Body of pancreas (tissue), 4 donors: ENCODE measurements at places on chromosomes 11 and 22. TPM values are rescaled to one million over a fixed set of nuclear protein-coding genes. Genes with fewer than 3 reads are reported as not detected.

- DNase-seq: no peak
Observed at GRCh38 chr11:94882931-94883330, 90.4 kb downstream of the CWC15 start.

GRCh38 chr11:17894929-17895658 is 117.8 kb downstream of the SERGEF start:
- DNase-seq: no peak

- DNase-seq: no peak
Observed at GRCh38 chr11:123253223-123253622, 58.2 kb upstream of the CLMP start.

DNA sequence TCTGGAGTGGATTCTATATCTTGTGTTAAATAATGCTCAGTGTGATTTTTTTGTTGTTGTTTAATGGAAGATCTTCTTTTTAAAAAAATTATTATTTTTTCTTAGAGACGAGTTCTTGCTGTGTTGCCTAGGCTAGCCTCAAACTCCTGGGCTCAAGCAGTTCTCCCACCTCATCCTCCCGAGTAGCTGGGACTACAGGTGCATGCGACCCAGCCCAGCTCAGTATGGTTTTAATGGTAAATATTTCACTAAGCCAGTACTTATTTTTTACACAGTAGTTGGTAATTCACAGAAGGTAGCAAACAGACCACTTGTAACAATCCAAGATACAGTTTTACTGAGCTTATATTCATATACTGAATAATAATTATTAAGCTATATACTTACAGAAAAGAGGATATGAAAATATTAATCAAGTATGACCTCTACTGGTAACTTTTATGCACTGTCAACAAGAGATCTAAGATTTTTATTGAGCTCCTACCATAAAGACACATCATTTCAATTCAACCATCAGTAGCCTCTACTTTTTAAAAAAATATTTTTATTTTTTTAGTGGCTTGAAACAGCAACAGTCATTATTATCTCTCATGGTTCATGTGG is 6.1 kb upstream of the CD59 start:
- no peak for DNase-seq

- DNase-seq: no peak
Observed at GRCh38 chr11:33449798-33450197, 192.6 kb downstream of the HIPK3 start.

- no peak for DNase-seq
Observed at GRCh38 chr22:34010259-34010658, 90.0 kb upstream of the LARGE1 start.

Gene CCDC86
- total RNA-seq: 14.8 TPM

Gene MARK2
- total RNA-seq: 33.9 TPM

Gene C11orf24
- total RNA-seq: 14.3 TPM
